Stimulated activated CD8-positive, alpha-beta memory T cell treated with anti-CD3 and anti-CD28 coated beads, Interleukin-12 subunit alpha, Interleukin-12 subunit beta, amount 100 ng/mL, for 1 hour (primary cell): ENCODE measurements at places on chromosomes 2 and 18.

DNA sequence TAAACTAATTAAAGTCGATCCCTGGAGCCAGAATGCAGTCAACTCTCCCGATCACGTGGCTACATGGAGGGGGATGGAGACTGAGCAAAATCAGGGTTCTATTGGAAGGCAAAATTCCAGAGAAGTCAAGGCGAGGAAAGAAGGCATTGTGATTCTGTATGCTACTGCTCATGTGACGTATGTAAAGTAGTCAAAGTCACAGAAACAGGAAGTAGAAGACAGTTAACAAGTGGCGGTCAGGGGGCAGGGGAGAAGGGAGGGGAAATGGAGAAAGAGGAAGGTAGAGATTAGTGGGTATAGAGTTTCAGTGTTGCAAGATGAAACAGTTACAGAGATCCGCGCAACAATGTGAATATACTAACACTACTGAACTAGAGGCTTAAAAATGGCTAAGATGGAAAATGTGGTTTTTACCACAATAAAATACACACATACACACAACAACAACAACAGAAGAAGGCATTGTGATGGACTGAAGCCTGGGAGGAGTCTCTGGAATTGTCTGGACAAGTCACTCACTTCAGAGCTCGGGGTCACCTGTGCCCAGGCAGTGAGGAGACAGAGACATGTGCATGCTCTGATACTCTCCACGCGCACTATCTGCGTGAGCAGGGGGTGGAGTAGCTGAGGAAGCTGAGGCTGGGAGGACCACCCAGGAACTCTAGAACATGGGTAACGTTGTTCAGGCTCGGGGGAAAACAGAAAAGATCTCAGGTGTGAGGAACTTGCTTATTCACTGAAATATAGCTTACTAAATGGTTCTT, 89.9 kb upstream of the CDCA7 start:
- no peak for DNase-seq

- no peak for DNase-seq
Measured at GRCh38 chr2:225994748-225995405, 595.4 kb downstream of the NYAP2 start.

DNA sequence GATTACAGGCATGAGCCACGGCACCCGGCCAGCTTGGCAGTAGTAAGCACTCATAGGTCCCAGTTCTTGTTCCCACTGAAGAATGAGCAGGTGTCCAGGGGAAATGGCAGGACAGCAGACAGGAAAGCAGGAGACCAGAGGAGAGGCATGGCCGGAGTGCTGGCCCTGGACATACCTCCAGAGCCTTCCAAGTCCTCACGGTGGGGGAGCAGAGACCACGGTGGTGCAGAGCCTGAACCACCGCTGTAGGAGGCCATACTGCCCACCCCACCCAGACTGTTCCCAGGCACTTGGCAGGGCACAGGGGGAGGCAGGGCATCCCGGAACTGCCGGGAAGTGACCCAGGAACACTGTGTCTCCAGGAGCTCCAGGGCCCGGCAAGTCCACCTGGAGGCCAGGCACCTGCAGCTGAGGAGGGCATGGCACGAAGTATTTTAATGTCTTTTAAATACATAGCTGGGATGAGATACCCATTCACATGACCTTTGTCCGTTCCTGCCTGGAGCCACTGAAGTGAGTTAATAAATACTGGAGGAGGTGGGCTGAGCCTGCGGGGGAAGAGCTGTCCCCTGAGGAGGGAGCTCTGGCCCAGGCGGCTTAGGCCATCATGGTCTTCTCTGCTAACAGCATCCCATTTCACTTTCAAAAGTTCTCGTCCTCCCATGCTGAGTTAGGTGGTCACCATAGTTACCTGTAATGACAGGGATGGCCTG, 49.7 kb upstream of the TFCP2L1 start:
- no peak for DNase-seq

DNA sequence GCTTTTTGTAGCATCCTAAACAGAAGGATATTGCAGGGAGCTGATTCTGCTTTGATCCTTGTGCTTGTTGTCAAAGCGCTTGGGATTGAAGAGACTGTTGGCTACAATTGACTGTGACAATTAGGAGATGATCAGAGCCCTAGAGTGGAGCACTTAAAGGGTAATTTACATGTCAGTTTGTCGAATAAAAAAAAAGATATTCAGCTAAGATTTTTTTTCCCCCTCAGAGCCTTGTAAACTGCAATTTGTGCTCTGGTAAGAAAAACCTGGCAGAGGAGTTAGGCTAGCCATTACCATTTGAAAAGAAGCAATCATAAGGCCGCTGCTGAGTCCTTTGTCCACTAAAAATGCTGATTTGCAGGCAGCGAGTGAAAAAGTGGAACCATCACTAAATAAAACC, 47.8 kb upstream of the ZEB2 start:
- DNase-seq: no peak

GRCh38 chr2:47653902-47654789, 128.8 kb upstream of the MSH6 start:
- no peak for DNase-seq

GRCh38 chr2:238259061-238260020, 19.5 kb upstream of the HES6 start:
- no peak for DNase-seq

DNA sequence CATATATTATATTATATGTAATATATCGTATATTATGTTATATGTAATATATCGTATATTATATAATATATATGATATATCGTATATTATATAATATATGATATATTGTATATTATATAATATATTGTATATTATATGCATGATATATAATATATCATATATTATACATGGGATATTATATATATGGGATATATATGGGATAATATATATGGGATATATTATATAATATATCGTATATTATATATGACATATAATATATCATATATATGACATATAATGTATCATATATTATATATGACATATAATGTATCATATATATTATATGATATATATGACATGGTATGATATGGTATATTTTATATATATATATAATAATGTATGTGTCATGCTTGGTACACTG, 100.7 kb upstream of the STPG4 start:
- no peak for DNase-seq

- no peak for DNase-seq
Measured at GRCh38 chr2:207871506-207871905, 101.8 kb upstream of the FZD5 start.
